ENCODE measurements at places on chromosomes 6 and 20.

DNA sequence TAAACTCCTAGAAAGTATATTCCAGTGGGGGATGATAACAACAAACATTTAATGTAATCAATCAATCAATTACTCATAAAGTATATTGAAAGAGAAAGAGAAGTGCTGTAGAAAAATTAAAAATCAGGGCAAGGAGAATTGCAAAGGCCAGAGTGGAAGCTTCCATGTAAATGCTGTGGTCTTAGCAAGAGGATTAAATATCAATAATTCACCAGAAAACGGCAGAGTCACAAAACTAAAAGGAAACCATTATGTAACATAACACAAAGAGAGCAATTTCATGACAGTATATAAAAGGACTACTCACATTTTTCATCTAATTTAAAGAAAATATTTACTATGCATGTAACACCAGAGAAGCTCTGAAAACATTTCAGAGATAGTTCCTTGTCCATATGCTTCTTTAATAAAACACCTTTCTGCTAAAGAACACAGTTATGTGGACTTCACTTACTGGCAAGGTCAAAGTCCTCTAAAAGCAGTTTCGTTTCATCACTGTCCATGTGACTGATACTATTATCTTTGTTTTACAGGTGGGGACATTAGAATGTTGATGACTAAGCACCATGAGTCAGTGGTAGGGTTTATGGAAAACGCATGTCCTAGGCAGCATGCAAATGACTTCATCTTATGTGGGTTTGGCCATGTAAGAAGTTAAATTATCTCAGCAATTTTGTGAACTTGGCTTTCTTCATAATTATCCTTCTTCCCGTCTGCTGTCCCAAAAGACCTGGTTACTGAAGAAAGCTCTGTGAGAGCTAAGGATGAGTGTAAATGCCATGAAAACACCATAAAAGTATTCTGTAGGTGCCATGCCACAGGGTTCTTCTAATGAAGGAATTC, 185.8 kb upstream of the TENT5A start:
- DNase-seq = peak; percentile 87

- DNase-seq = peak; percentile 55
Observed at GRCh38 chr6:142300758-142301650, 803 bp upstream of the ADGRG6 start.

- no peak for DNase-seq
Observed at GRCh38 chr6:166258854-166259276, 49.3 kb downstream of the PRR18 start.

DNA sequence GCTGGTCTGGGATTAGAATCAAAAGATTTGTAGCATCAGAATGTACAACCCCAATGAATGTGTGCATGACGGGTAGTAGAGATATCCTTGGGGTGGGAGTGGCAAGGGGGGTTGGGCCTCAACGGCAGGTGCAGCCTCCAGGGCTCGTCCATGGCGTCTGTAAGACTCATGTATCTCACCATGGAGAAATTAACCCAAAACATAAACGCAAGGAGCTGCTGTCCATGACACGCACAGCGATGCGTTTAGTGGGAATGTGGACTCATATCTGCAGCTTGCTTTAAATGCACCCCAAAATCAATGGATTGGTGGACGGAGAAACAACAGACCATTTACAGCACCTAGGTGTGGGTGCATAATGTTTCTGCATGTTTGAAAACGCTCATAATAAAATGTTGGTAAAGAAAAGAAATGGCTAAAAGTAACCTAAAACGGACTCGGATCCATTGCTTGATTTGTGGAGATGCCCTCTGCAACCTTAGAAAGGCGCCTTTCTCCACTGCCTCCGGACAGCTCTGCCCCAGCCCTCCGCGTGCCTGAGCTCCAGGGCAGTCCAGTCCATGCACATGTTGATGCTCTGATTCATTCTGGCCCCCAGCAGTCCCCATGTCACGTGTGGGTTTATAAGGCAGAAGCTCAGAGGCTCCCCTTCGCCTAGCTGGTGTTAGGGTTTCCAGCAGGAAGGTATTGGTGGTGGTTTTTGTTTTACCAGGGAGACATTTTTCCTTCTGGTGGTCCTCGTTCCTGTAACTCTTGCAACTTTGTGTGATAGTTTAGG, 24.5 kb downstream of the PYGB start:
- no peak for DNase-seq

DNA sequence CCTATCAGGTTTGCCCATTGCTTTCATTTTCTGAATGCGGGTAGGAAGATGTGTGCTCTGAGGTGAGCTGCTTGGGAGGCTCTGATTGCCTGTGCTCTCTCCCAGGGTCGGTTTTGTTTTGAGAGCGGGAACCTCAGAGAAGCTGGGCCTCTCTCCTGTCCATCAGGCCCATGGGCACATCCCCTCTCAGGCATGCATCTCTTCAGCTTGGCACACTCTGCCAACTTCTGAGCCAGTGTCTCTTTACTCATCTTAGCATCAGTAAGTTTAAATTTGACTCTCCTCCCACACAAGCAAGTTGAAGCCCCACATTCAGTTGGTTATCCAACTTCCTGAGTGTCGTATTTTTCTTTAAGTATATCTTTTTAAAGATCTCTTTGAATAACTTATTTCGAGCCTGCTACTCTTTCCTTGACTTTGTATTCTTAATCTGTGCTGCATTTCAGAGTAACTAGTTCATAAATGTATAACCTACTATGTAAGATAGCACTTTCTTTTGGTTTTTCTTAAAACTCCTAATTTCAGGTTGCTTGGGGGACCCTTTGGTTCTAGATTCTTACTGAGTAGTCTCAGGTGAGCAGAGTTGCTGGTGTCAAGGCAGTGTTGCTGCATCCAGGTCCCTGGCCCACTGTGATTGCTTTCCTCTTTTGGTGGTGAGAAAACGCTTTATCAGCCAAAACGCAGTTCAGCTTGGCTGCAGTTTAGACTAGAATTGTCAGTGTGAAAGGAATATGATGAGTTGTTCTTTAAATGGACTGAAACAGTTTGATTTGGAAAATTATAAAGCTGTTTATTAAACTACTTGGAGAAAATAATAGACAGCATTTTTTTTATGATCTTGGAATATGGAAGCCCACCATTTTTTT, 54.8 kb downstream of the SNX9 start:
- no peak for DNase-seq

- DNase-seq = peak; percentile 47
Observed at GRCh38 chr6:30325150-30325872, 1.4 kb upstream of the TRIM39 start.

GRCh38 chr20:56995635-56996075, 270.8 kb downstream of the BMP7 start:
- no peak for DNase-seq

DNA sequence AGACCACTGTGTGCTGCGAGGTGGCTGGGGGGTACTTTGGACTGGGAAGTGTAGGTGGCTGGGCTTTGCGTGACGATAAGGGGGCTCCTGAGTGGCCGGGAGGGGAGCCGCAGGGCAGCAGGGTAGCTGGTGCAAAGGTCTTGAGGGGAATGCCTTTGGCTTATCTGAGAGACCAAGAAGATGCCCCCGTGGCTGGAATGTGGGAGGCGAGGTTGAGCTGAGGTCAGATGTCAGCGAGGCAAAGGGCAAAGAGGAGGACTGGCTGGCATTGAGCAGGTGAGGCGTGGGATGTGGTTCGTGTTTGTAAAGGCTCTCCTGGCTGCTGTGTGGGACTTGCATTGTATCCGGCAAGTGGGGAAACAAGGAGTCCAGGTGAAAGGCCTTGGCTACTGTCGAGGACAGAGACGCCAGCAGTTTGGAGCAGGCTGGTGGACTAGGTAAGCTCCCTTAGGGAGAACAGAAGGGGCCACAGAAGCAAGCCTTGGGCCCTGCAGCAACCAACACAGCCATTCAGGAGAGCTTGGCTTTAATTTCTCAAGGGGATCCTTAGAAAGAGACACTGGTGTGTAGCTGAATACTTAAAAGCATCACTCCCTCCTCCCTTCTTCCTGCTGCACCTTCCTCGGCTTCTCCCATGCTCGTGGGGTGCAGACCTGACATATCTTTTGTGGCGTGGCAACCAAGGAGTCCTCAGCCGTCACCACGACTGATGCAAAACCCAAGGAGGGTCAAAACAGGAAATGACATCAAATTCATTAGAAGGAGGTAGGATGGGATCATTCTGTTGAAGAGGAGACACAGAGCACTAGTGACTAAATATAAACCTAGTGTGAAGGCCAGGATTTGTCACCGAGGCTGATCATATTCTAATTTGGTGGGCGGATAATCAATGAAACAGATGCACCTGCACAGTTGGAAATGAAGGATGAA, 53.5 kb upstream of the ERVFRD-1 start:
- DNase-seq = no peak

GRCh38 chr6:37024656-37025337, 19.3 kb downstream of the FGD2 start:
- DNase-seq = peak; percentile 45

GRCh38 chr20:10978713-10979112, 304.9 kb upstream of the JAG1 start:
- DNase-seq = no peak

DNA sequence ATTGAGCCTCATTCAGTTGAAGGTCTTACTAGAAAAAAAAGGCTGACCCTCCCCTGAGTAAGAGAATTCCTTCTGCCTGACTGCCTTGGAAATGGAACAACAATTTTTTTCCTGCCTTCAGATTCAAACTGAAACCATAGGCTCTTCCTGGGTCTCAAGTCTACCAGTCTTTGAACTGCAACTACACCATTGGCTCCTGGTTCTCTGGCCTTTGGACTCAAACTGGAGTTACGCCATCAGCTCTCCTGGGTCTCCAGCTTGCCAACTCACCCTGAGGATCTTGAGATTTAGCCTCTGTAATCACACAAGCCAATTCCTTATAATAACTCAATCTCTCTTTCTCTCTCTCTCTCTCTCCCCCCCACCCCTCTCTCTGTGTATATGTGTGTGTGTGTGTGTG, 36.0 kb upstream of the SNX9 start:
- no peak for DNase-seq

- DNase-seq = no peak
Observed at GRCh38 chr6:84772428-84773132, 8.2 kb upstream of the TBX18 start.

- DNase-seq = no peak
Observed at GRCh38 chr6:72941751-72942150, 283.5 kb downstream of the KHDC1L start.

DNA sequence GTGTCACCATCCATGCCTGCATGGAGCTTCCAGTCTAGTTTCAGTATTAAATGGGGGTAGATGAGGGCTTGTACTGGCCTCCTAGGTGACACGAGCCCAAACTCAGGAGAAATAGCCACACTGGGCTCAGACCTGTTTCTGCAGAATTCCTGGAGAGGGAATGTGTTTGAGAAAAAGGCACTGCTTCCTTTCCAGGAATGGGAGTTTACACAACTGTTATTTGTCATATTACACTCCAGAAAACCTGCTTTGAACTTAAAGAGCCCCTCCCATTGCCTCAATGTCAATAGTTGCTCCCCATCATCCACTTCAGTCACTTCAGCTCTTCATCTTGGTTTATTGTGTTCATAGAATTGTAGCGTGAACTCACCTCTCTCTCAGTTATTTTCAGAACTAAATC, 151.5 kb downstream of the CFAP61 start:
- DNase-seq = no peak

DNA sequence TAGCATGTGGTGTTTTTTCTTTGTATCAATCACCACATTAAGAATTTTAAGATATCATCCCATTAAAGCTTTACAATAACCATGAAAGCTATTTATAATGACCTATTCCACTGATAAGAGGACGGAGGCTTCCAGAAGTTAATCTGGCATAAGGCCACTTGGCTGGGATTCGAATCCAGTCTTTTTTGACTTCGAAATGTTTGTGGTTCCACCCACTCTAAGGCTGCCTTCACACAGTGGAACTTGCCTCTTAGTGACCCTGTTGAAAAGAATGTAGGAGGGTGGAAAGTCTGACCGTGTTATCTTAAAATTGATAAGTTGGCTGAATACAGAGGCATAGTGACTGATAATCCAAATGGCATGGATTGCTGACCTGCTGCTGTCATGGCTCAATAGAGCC, 959.7 kb downstream of the KIF16B start:
- peak; percentile 8 for DNase-seq

DNA sequence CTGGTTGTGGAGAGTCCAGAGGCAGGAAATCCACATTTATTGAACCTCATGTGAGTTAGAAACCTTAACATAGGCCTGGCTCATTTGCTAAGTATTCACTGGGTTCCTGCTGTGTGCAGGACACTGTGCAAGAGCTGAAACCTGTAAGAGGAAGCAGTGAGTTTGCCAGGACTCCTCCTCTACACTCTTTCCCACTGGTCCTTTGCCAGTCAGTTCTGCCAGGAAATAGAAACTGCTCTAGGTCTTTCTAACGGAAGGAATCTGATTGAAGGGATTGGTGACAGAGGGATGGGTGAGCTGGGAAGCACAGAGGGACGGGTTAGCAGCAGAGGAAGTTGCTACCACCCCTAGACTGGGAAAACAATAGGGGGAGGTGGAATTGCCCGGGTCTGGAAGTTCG, 234.2 kb upstream of the ECI2 start:
- DNase-seq = peak; percentile 68

- peak; percentile 4 for DNase-seq
Observed at GRCh38 chr6:160428069-160428430, 79.9 kb downstream of the SLC22A3 start.

DNA sequence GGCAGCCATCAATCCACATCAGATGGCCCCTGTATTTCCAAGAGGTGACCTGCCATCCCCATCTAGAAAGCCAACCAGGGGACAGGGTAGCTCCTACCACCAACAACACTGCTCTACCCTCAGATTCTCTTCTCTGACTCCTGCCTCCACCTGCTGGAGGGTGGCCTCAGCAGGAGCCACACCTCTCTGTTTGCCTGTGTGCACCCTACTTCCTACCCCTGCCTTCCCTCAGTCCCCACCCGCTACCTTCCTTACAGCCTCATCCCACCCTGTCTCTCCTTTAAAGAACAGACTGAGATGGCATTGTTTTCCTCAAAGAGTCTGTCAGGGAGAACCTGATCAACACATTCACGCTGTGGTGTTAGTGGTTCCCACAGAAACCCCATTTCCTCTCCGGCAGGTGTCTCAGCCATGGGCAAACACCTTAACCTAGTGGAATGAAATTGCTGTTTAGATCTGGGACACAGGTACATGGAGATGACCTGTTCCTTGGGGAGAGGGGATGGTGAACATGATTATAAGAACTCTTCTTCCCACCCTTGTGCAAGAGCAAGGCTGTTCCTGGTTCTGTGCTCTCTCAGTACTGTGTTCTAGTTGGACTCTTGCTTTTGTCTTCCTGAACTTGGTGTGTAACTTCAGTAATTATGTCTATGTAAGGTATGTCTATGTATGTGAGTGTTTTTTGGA, 1.8 kb downstream of the ENTPD6 start:
- no peak for DNase-seq

Measured in fibroblast of skin of scalp (primary cell).